Immature natural killer cell (primary cell): ENCODE measurements at places on chromosomes 12 and 14.
A peak's percentile ranks its signal among the peaks of the same experiment; 100 is the strongest.

GRCh38 chr14:25250516-25250915 is 200.6 kb upstream of the STXBP6 start:
- no peak for DNase-seq

DNA sequence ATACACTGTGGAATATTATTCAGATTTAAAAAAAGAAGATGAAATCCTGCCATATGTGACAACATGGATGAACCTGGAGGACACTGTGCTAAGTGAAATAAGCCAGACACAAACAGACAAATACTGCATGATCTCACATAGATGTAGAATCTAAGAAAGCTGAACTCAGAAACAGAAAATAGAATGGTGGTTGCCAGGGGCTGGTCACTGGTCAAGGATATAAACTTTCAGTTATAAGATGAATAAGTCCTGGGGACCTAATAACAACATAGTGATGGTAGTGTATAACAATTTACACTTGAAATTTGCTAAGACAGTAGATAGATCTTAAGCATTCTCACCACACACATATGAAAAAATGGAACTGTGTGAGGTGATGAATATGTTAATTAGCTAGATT is 161.3 kb upstream of the TMCC3 start:
- no peak for DNase-seq

DNA sequence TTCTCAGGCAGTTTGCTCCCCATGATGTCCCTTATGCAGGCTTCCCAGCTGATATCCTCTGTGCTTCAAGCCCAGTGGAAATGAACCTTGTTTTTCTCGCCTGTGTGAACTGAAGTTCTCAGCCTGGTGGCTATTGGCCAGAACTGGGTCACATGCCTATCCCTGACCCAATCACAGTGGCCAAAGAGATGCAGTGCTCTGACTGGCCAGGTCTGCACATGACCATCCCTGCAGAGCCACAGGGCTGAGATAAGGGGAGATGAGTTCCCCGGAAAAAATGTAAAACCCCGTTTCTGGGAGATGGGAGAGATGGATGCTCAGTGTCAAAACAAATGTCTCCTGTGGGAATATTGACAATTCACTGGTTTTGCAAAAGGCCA is 34.7 kb upstream of the FZD10 start:
- no peak for DNase-seq

GRCh38 chr12:44127966-44128710 is 292.3 kb downstream of the TMEM117 start:
- DNase-seq = no peak

DNA sequence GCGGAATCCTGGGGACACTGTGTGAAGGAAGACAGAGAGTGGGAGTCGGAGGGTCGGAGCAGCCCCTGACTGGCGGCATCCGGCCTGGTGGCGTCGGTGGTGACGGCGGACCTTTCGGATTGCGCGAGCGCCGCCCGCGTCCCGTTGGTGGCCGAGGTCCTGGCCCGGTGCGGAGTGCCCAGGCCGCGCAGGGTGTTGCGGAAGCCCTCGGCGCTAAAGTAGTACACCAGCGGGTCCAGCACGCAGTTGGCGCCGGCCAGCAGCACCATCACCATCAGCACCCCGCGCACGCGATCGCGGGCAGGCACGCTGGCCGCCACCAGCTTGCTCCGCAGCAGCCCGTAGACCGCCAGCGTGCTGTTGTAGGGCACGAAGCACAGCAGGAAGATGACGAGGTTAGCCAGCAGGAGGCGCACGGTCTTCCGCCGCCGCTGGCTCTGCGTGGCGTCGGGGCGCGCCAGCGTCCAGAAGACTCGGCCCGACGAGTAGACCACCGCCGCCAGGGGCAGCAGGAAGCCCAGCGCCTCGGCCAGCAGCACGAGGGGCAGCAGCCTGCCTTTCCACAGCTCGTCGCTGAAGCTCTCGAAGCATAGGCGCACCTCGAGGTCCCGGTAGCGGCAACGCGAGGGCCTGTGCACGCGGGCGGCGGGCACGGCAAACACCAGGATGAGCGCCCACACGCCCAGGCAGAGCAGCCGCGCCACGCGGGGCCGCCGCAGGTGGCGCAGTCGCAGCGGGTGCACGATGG is 13.1 kb upstream of the CHD4 start:
- DNase-seq = peak; percentile 52

- DNase-seq = no peak
Observed at GRCh38 chr12:75766263-75767160, 255.1 kb upstream of the KRR1 start.

- DNase-seq = no peak
Observed at GRCh38 chr14:50924843-50925242, 19.4 kb downstream of the PYGL start.

DNA sequence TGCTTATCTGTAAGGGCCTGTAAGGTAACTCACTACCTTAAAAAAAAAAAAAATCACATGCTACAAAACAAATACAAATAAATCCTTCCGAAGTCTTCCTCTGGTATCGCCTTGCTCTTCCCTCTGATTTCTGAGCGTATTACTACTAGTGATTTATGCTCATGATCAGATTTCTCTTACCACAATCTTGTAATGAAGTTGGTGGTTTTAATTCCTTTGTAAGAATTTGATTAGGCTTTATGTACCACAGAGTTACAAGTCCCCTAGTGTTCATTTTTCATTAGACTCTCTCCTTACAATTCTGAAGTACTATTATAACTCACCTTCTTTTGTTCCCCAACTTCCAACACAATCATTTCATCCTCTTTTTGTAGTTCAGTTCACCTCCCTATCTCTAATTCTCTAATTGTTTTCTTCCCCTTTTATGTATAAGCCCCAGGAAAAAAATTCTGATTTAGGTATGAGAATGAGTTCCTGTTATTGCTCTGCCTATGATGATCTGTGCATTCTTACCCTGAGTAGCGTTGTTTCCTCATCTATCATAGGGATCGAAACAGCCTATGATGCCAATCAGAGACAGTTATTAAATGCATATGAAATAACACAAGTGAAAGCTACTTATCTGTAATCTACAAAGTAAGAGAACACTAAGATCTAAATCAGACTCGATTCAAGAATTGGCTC is 81.5 kb downstream of the EPS8 start:
- no peak for DNase-seq

GRCh38 chr14:70789361-70789760 is 20.0 kb downstream of the MAP3K9 start:
- DNase-seq = no peak

GRCh38 chr14:72013721-72014345 is 81.6 kb downstream of the RGS6 start:
- DNase-seq = no peak

DNA sequence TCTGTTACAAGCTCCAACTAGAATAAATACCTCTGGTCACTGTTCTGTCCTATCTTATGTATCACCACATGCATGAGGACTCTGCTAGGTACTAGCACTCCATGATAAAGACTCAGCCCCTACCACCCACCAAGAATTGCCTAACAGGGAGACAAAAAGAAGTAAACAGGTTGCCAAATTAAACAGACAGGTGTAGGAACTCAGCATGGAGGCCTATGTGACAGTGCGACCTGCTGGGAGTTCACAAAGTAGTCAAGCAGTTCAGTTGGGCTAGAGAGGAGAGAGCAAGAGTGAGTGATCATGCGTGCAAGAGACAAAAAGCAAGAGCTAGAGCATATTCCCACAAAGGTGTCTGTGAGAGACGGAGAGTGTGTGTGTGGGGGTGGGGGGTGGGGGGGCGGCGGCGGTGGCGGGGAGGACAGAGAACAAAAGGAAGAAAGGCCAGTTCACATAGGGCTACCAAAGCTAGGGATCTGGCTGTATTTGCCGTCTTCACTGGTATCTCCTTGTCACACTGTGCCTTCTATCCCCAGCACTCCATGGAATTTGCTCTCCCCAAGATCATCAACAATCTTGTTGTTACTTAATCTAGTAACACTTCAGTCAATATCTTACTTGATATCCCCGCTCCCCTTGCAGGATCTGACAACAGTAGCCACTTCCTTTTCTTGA is 81.2 kb downstream of the SPPL3 start:
- DNase-seq = no peak

- no peak for DNase-seq
Observed at GRCh38 chr12:115097416-115097815, 413.4 kb upstream of the TBX3 start.

DNA sequence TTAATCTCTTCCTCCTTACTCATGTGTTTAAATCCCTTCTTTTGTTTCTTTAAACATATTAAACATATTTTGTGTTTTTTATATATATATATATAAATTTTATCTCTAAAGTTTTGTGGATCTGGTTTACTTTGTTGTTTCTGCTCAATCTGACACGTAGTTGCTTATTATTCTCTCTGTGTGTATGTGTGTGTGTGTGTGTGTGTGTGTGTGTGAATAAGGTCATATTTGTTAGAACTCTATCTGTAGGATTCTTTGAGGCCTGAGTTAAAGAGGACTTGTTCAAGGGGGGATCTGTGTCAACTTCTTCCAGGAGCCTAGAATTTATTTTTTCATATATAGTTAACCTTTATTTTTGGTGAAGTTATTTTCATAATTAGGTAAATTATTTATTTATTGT is 2.7 kb downstream of the GPR65 start:
- DNase-seq = peak; percentile 44

DNA sequence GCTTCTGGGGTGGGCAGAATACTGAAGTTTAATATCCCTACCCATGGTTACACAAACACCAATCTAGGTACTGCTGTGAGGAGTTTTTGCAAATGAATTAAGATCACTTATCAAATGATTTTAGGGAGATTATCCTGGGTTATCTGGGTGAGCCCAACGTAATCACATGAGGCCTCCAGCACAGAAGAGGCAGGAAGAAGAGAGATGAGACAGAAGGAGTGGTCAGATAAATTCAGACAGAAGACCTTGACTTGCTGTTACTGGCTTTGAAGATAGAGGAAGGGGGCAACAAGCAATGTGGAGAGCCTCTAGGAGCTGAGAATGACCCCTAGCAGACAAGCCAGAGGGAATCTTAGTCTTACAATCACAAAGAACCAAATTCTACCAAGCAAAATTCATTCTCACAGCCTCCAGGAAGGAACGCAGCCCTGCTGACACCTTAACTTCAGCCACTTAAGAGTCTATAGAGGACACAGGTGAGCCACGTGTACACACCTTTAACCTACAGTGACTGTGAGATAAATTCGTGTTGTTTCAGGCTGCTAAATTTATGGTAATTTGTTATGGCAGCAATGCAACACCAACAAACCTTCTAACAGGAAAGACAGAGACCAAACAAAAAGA is 49.4 kb downstream of the FERMT2 start:
- DNase-seq = no peak

DNA sequence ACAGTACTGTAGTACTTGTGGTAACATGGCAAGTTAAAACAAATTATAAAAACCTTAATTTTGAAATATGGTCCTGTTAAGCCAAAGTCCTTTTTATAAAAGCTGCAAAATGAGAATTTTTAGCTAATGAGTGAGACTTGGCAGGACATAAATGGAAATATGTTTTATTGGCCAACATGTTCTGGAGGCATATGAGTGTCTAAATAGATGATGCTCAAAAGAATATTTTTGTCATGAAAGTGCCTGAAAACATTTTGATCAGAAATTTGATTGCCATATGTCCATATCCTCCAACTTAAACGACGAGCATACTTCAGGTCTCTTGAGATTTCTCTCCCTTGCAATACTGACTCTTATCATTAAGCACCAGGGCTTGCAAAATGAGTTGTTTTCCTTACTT is 972.6 kb downstream of the TMTC2 start:
- no peak for DNase-seq

DNA sequence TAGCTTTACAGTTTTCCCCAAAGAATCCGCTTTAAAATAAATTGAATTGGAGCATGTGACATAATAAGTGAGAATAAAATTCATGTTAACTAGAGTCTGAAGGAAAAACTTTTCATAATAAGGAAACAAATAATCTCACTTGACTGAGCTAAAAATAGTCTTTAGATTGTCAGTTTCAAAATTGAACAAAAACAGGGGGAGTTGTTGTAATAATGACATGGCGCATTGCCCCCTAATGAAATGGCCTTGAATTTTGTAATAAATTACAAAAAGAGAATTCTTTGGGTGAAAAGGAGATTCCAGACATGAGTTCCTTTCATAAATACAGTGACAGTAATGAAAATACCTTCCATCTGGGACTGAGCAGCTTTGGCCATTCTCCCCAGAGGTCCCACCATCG is 178.6 kb downstream of the EFCAB11 start:
- no peak for DNase-seq

GRCh38 chr12:59886131-59886733 is 290.4 kb downstream of the SLC16A7 start:
- no peak for DNase-seq

DNA sequence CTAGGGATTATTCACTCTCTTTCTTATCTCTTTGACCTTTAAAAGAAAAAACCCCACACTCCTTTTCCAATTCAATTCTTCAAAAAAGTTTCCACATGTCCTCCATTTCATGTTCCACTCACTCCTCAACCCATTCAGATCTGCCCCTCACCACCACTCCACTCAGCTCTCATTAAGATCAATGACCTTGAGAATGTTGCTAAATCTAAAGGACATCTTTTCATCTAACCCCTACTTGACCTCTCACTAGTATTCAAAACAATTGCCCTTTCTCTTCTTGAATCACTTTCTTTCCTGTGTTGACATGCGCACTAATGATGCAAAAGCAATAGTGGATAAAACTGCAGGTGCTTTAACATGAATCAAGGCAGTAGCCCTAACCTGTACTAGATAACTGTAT is 9.9 kb downstream of the HECTD1 start:
- no peak for DNase-seq

- DNase-seq = no peak
Observed at GRCh38 chr14:61106271-61106958, 125.4 kb downstream of the SLC38A6 start.

- DNase-seq = peak; percentile 14
Observed at GRCh38 chr12:15584366-15585041, 204.7 kb downstream of the EPS8 start.

- no peak for DNase-seq
Observed at GRCh38 chr12:42663621-42664020, 74.1 kb upstream of the PRICKLE1 start.

- DNase-seq = no peak
Observed at GRCh38 chr12:115072712-115073111, 388.7 kb upstream of the TBX3 start.

GRCh38 chr12:46455648-46456352 is 83.2 kb upstream of the SLC38A2 start:
- no peak for DNase-seq

GRCh38 chr12:61385771-61386170 is 874.4 kb upstream of the USP15 start:
- DNase-seq = no peak

DNA sequence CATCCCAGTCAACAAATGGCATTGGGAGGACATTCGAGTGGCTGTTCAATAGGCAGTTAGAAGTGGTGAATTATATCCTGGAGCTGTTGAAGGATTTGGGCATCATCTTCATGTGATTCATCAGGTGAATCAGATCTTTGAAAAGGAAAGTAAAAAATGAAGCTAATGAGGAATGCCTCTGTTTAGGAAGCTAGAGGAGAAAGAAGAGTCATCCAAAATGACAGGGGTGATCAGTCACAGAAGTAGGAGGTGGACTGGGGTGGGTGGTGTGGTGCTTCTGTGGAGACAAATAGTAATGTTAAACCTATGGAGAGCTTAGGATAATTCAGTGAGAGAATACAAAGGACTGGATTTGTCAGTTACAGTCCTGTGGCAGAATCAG is 32.7 kb downstream of the DIP2B start:
- DNase-seq = no peak
